ENCODE measurements at places on chromosomes 6 and 20.

- DNase-seq, result no peak
Observed at GRCh38 chr6:161061576-161061975, 70.0 kb downstream of the MAP3K4 start.

DNA sequence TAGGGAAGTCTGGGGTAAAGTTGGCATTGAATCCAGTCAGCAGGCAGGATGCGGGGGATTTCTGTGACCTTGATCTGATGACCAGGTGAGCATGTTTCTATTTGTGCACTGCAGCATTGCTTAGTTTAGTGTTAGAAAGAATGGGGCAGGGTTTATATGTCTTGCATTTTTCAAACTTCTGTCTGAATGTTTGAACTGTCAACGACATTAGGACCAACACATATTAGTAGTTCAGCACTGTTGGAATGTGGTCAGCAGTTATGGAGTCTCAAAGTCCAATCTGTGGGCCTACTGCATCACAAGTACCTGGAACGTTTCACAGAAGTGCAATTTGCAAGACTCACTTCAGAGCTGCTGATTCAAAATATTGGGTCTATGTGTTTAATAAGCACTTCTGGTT is 276.6 kb upstream of the BMP2 start:
- no peak for DNase-seq

- DNase-seq, result no peak
Observed at GRCh38 chr6:165484178-165484889, 174.9 kb upstream of the C6orf118 start.

GRCh38 chr20:44586289-44586911 is 4.0 kb downstream of the PKIG start:
- no peak for DNase-seq

DNA sequence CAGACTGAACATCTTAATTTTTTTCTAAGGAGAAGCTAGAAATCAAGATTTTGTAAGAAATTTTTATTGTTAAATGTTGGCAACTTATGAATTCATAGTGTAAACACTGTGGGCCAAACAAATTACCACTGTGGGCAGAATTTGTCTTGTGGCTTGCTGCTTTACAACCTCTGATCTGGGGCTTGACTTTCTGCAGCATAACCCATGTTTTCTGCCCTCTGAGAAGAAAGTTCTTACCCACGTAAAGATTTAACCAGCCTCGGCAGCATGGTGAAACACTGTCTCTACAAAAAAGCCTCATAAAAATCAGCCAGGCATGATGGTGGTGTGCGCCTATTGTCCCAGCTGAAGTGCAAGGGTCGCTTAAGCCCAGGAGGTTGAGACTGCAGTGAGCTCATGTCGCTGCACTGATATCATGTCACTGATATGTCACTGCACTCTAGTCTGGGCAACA is 12.9 kb downstream of the ITCH start:
- DNase-seq, result no peak

- no peak for DNase-seq
Observed at GRCh38 chr6:112305795-112306564, 41.1 kb upstream of the RFPL4B start.

GRCh38 chr20:38192323-38192885 is 27.3 kb upstream of the TGM2 start:
- peak; percentile 10 for DNase-seq

DNA sequence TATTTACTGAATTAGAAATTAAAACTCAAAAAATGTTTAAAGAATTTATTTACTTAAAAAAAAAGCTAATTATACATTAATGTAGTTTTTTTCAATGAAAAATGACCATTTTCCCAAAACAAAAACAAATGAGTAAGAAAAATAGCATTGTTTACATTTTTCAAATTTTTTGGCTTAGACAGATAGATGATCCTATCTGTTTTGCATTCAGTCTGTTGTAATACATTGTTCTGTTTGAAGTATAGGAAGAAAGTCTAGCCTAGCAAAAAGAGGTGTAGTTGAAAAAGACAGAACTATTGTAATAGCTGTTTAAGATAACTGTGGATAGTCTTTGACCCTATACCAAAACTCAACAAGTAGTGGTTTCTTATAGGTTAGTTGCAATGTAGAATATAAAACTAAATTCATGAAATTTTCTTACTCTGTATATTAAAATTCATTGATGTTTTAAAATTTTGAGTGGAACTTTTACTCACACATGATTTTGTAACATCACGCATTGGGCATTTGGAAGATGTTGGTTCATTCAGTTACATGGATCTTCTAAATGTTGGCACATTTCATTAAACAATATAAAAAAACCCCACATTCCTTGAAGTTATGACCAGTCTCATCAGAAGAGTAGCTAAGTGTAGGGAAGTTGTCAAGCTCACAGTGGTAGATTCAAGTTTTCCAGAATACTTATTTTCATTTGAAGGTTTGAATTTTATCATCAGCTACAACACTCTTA is 62.0 kb downstream of the KCNS1 start:
- DNase-seq, result no peak

GRCh38 chr6:110329714-110330436 is 28.3 kb downstream of the METTL24 start:
- DNase-seq, result peak; percentile 52

- no peak for DNase-seq
Observed at GRCh38 chr6:50720623-50721022, 7.3 kb downstream of the TFAP2D start.

GRCh38 chr20:59013959-59014608 is 5.1 kb upstream of the TUBB1 start:
- DNase-seq, result no peak

DNA sequence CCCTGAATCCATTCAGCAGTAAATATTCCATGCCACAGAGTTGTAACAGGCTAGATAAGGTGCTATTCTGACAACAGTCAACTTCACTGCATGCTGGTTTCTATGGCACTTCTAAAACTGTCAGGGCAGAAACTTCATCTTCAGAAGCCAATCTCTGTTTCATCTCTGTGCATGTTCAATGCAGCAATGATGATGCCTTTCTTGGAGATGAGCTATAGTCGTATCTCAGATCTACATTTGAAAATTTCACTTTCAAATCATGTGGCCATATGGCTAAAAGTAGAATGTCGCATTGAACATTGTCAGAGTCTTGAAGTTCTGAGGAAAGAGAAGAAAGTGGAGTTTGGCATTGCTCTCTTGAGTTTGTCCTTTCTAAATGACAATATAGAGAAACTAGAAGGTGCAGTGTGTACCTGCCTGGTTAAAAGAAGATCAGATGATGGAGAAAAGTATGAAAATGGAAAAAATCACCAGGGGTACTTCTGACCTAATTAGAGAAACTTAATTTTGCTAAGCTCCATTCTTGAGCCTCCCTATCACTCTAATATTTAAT is 49.0 kb upstream of the VSTM2L start:
- DNase-seq, result no peak

- DNase-seq, result no peak
Observed at GRCh38 chr20:40251284-40251932, 437.6 kb downstream of the MAFB start.

- DNase-seq, result no peak
Observed at GRCh38 chr6:134229520-134229919, 88.4 kb downstream of the SGK1 start.

- peak; percentile 62 for DNase-seq
Observed at GRCh38 chr20:25220810-25221591, 25.5 kb downstream of the ENTPD6 start.

DNA sequence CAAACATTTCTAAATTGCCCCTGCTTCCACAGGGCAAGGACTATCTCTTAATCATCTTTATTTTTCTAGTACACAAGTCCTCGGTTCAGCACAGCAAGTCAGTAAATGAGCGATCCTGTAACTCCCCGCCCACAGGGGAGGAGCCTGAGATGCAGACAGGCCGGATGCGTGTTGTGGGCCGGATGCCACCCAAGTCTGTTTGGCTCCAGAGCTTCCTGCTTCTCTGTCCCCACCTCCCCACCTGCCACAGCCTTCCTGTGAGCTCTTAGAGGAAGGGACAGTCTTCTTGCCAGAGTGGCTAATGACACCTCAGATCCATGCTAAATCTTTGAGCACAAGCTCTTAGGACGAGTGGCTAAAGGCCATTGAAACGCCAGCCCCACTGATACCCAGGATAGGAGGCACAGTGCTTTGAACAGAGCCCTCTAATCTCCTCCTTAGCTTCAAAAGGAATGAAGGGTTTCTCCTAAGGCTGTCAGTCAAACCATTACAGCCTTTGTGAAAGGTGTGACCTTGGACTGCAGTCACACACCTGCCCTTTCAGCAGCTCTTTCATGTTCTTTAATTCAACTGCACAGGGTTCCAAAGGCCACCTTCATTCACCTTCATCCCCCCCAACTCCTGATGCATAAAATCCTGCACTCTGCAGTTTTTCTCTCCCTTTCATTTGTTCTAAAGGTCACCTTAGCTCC is 264.3 kb downstream of the TFAP2C start:
- no peak for DNase-seq

- DNase-seq, result no peak
Observed at GRCh38 chr20:9886227-9886626, 47.4 kb upstream of the PAK5 start.

DNA sequence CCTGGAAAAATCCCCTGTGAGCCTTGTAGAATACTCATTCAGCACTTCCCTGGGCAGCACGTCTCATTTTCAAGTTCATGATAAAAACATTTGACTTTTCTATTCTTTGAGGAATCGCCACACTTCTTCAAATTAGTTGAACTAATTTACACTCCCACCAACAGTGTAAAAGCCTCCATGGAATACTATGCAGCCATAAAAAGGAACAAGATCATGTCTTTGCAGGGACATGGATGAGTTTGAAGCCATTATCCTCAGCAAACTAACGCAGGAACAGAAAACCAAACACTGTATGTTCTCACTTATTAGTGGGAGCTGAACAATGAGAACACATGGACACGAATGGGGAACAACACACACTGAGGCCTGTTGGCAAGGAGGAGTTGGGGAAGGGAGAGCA is 102.0 kb upstream of the HEY2 start:
- no peak for DNase-seq

GRCh38 chr6:166204852-166205650 is 37.4 kb upstream of the TBXT start:
- DNase-seq, result no peak

GRCh38 chr6:170286246-170286933 is 4.5 kb downstream of the DLL1 start:
- DNase-seq, result peak; percentile 62

DNA sequence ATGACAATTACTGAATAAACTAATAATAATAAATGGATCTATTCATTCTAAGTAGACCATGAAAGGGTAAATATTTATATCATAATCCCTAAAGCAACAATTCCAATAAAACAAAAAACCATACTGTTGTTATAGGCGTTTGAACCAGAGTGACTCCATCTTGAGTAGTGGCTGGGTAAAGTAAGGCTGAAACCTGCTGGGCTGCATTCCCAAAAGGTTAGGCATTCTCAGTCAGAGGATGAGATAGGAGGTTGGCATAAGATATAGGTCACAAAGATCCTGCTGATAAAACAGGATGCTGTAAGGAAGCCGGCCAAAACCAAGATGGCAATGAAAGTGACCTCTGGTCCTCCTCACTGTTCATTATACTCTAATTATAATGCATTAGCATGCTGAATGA is 8.3 kb downstream of the OR2H1 start:
- no peak for DNase-seq

GRCh38 chr20:60213126-60213893 is 255.1 kb downstream of the CDH26 start:
- no peak for DNase-seq

GRCh38 chr6:81940451-81940985 is 188.0 kb upstream of the TENT5A start:
- DNase-seq, result no peak

DNA sequence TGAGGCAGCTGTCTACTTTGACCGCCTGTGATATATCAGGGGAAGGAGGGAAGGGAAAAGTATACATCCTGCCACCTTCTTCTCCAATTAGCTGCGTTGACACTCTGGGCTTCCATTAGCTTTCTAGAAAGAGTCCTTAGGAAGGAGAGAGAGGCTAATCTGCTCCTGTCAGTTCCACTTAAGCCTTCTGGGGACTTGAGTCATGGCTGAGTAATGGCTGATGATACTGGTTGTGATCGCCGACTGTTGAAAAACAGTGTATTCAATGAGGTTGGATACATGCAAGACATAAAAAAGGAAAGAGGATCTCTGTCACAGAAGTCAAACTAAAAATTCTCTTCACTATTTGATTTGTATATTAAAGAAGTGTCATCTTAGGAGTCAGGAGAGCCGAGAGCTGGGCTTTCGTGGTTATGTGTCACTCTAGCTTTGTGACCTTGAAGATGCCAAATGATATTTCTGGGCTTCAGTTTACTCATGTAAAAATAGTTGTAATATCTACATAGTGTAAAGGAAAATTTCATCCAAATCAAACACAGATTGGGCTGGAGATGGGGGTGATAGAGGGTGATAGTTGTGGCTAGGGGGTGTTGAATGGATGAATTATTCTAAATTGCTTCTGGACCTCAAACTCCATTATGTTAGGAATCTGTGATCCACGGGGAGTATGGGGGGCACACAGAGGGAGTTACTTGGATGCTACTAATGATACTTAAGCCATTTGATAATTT is 189.0 kb downstream of the UST start:
- no peak for DNase-seq

DNA sequence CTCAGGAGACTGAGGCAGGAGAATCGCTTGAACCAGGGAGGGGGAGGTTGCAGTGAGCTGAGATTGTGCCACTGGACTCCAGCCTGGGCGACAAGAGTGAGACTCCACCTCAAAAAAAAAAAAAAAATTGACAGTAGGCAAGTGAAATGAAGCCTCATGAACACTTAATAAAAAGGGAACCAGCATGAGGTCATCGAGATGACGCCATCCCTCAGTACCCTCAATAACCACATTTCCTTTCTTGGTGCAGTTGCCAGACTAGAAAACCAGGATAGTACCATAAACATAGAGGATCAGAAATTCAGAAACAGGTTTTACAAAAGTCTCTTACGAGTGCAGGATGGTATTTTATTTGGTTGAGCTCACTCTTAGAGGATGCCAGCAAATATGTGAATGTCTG is 584.1 kb downstream of the MAFB start:
- DNase-seq, result no peak

DNA sequence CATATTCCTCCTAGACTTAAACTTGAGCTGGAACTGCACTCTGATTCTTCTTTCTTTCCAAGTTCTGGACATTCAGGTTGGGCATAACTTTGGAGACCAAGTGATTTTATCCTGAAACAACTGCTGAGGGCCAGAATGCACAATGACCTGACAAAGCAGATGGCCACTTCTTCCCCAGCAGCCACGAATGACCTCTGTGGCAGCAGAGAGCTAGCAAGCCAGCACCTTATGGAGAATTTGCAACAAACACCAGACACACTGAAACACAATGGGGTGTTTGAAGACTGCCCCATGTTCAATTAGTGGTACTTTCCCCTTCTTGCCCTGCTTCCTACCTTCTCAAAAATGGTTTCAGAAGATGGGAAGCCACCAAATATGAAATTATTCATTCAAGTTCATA is 4.2 kb upstream of the TENT5A start:
- DNase-seq, result no peak

- no peak for DNase-seq
Observed at GRCh38 chr6:474453-475185, 83.1 kb downstream of the IRF4 start.

DNA sequence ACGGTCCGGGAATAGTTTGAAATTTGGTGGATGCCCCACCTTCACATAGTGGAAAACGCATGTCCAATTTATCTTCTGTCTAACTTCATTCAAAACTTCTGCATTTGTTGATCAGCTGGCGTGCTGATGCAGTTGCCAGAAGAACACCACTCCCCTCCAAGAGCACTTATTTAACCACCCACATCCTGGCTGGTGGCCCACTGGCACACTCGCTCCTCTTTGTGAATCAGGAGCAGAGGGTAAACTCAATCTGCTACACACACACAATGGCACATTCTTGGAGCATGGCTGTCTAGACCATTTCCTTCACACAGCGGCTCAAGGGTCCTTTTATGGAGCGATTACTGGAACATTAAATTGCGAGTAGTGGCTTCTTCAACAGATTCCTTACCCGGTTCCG is 55.1 kb upstream of the CEP162 start:
- DNase-seq, result no peak

All from posterior cingulate gyrus (tissue), 11 donors.